D341Med (cell line): ENCODE measurements at places on chromosomes 1 and 21.

DNA sequence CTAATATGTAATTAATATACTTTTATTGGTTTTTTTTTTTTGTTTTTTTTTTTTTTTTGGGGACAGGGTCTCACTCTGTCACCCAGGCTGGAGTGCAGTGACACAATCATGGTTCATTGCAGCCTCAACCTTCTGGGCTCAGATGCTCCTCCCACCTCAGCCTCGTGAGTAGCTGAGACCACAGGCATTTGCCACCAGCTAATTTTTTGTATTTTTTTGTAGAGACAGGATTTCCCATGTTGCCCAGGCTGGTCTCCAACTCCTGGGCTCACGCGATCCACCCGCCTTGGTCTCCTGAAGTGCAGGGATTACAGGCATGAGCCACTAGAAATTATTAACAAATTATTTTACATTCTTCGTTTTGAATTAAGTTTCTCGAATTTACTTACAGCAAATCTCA, 16.8 kb upstream of the POGZ start:
- no peak for DNase-seq

GRCh38 chr1:192067360-192067759, 90.9 kb upstream of the RGS18 start:
- DNase-seq: no peak

- DNase-seq: peak; percentile 87
Observed at GRCh38 chr1:156746728-156747631, 4.5 kb downstream of the HDGF start.

DNA sequence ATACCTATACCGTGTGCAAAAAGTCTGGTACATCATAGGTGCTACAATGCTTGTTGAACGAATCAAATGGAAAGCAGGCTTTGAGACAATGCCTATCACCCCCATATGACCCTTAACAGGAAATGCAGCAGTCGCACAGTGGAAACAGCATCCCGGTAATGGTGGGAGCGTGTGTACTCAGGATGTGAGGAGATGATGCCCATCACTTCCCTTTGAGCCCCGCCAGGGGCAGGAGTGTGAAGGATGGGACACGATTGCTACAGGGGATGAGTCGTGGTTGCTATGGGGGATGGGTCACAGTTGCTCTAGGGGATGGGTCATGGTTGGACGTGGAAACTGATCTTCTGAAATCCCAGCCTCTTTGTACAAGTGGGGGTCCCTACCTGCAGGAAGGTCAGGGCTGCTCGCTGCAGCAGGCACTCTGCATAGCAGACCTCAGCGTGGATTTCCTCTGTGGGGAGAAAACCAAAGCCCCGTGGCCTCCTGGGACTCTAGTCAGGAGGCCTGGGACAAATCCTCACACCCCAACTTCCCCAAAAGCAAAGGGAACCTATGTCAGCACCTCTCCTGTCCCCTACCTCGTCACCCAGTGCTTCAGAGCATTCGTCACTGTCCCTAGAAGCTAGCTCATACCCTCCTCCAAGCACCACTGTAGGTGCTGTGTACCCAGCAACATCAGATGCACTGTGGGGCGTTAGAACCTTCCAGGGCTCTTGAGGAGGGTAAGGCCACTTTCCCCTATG, 19.3 kb downstream of the TTC39A start:
- DNase-seq: no peak

DNA sequence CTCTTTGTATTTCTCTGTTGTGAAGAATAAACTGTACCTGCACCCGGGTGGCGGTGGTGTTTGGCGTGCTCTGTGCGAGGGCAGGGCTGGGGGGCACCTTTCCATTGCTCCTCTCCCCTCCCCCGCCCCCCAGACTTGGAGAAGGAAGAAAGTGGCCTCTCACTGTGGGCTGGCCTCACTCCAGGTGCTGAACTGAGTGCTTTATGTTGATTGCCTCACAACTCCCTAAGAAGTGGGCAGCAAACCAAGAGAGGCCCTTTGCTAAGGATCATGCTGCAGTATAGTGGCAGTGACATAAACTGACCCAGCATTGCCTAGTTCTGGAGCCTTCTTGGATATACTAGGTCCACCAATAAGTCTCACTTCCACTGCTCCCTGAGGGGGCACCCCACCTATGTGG, 20.2 kb downstream of the A3GALT2 start:
- no peak for DNase-seq

- no peak for DNase-seq
Observed at GRCh38 chr1:235673981-235674380, 24.4 kb upstream of the GNG4 start.

DNA sequence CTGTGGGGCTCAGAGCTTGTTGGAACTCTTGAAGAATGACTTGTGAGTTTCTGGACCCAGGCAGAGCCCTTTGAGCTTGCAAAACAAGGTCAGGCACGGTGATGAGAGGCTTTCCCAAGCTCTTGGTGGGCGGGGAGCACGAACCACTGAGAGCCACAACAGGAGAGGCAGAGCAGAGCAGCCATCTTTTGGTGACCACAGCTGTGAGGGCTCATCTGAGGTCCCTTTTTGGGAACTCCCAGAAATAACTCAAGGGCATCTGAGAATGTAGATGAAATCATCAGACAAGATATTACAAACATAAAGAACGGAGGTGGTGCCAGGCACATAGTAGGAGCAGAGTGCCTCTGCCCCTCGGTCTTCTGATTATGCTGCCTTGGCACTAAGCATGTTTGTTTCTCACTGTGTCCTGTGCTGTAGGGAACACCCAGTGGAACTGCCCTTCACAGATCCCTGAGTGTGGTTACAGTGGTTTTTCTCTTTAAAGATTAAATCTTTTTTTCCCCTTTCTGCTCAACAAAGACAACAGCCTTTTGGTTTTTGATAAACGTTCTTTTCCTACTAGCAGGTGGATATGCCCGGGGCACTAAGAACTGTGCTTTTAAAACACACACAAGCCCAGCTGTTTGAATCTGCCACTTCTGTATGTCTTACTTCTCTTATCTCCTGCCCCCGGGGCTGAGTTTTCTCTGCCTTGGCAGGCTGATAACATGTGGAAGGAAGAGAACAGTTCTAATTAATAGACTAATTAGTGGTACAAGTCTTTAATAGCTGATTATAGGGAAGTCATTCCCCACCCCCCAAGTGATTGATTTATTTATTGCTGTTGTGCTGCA, 37.7 kb downstream of the CD34 start:
- no peak for DNase-seq

GRCh38 chr1:151013518-151013917, 5.3 kb downstream of the PRUNE1 start:
- no peak for DNase-seq

DNA sequence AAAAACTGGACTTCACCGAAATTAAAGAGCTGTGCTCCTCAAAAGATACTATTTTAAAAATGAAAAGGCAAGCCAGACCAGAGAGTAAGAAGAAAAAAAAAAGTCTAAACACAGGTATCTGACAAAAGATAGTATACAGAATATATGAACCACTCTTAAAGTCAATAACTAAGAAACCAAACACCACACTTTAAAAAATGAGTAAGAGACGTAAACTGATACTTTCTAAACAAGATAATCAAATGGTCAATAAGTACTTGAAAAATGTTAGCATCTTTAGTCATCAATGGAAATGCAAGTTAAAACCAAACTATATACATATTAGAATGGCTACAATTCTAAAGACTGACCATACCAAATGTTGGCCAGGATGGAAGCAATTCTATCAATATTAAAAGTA, 77.6 kb downstream of the EVI5 start:
- DNase-seq: no peak

DNA sequence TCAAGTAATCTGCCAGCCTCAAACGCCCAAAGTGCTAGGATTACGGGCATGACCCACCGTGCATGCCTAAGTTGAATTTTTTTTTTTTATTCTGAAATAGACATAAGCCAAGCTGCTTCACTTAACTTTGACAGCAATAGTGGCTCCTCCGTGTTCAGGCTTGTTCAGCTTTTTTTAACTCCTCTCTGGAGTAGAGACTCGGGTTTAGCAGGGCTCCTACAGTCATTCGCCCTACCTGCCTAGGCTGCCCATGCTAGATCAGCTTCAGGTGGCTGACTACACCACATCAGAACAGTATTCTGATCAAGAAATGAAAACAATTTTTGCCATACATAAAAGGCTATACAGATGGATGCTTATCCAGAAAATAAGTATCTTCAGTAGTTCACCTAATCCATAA, 14.7 kb downstream of the ARID4B start:
- no peak for DNase-seq

DNA sequence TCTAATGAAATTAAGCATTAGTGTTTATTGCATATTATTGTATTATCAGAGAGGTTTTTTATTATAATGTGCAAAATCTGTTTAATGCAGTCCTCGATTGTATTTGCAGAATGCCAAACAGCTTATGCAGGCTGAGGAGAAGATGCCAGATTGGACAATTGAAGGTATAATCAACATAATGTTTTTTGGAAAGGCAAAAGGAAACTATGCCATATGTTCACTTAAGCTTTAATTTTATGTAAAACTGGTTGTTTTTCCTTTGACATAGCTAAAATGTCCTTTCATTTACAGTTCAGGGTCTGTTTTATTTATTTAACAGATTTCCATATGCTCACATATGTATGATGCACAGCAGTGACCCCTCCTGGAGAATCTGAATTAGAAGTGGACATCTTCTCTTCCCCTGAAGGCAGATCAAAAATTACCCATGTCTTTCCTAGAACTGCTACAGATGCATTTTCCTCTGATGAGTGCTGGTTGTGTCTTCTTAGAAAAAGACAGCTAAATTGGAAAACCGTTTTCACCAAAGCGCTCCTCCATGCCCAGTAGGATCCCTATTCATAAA, 143.5 kb upstream of the USH2A start:
- DNase-seq: peak; percentile 45

DNA sequence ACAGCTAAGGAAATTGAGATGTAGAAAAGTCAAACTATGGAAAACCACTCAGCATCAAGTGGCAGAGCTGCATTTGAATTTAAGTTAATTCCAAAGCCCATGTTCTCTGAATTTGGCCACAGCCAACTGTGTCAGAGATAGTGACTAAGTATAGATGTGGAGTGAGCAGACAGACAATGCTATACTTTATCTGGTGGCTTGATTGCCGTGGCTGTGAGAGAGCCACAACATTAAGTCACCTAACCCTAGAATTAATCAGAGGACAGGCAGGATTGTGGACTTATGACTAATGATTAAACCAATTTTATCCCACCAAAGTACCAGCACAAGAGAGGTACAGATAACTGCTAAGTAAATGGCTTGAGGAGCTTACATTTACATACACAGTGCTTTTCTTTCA, 209.8 kb downstream of the TPR start:
- no peak for DNase-seq

- no peak for DNase-seq
Observed at GRCh38 chr1:223707256-223708000, 4.9 kb upstream of the CAPN2 start.

- DNase-seq: no peak
Observed at GRCh38 chr1:155250246-155250632, 5.0 kb downstream of the ENTREP3 start.

DNA sequence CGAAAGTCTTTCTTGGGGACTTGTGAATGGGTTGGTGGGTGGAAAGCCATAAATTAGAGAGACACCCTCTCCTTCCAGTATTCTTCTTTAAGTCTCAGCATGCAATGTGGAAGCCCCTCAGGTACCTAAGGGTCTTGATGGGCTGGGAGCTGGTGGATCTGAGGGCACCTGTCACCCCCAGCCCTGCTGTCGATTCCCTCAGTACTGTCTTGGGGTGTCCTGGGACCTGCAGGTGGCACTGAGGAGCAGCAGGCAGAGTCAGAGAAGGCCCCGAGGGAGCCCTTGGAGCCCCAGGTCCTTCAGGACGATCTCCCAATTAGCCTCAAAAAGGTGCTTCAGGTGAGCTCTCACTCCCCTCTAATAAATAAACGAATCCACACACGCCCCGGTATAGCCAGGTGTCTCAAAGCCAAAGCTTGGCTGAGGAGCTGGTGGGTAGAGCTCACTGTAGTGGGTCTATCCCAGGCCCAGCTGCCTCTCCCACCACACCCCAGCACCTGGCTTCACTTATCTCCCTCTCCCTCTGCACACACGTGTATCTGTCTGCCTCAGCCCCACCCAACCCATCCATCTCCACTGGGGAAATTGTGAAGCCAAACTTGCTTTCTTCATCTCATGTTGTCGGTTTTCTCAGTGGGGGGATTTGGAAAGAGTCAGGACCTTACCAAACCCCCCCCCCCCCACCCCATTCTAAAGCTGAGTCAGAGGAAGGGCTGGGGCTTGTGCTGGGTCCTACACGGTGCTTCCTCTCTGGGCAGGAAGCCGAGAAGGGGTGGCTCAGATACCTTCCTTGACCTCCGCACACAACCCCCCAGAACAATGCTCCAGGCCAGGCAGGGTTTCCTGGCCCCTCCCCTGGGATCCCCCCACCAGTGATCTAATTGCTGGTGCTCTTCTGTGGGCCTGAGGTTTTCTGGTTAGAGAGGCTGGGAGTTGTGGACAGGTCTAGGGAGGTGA, 1.6 kb downstream of the ADAM15 start:
- DNase-seq: no peak

DNA sequence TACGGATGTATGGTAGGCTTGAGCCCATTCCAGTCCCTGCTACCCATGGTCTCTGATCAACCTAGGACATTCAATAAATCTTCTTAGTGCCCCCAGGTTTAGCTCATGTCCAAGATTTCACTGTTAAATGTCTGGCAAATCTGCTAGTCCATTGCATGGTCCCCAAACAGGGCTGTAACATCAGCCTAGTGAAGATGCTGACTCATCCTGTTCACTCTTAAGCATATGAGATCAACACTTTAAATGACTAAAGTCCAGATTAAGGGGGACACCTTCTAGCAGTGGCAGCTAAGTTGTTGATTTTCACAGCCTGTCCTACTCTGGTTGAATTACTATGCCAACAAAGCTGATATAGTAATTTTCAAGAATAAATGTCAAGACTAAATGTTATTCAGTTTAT, 46.5 kb upstream of the NUF2 start:
- no peak for DNase-seq

DNA sequence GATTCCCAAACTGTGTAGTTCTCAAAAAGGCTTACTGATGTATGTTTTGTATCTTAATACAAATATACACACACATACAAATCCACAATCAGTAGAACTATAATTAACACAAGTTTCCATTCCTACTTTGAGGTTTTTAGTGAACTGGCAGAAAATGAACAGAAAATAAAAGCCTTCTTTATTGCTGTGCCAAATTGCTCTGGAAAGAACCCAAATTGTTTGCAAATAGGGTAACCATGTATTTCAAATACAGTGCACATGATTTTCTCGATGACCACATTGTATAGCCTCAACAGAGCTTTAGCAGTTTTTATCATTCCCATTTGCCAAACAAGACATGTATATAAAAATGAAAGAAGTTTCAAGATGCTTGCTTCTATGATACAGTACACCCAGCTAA, 173.3 kb downstream of the COL24A1 start:
- DNase-seq: no peak

- DNase-seq: no peak
Observed at GRCh38 chr21:18147678-18148077, 97.0 kb upstream of the CHODL start.
